ENCODE measurements at places on chromosomes 7 and 10.

GRCh38 chr10:101818872-101819633 lies 809 bp upstream of the OGA start:
- DNase-seq = no peak

DNA sequence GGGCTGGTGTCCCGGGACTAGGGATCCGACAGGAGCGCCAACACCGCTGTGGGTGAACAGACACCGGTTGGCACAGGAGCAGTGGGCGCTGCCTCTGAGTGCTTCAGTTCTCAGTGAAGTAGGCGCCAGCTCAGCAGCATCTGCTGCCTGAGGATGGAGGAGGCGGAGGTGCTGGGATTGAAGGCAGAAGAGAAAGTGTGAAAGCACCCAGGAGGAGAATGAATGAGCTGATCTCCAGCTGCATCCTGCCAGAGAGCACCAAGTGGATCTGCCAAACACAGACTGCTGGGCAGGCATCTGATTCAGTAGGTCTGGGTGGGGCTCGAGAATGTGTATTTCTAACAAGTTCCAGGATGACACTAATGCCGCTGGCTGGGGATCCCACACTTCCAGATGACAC lies 74.5 kb downstream of the LANCL2 start:
- DNase-seq = no peak

- no peak for DNase-seq
Measured at GRCh38 chr7:2869981-2870380, 25.9 kb upstream of the GNA12 start.

DNA sequence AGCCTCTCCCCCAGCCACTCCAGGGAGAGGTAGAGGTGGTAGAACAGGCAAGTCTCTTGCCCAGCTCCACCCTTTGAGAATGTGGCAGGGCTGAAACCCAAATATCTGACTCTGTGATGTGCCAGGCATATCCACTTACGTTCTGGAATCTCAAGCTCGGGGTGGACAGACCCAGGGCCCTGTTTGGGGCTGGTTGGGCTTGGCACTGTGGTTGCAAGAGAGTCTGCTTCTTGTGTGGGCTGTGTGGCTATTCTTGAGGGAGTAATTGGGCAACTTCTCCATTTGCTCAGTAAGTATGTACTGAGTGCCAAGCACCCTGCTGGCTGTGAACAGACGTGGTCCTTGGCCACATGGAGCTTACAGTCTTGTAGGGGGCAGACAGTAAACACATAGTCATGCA lies 4.7 kb downstream of the UBTD1 start:
- no peak for DNase-seq

- no peak for DNase-seq
Measured at GRCh38 chr7:93226310-93226709, at the start of gene HEPACAM2. Gene HEPACAM2 (minus strand): TSS chr7:93226469.

GRCh38 chr7:128030654-128031611 lies at the start of gene LRRC4:
Gene LRRC4 (minus strand): TSS chr7:128031437. CDS start chr7:128030640, 797 bp downstream.
- no peak for DNase-seq

DNA sequence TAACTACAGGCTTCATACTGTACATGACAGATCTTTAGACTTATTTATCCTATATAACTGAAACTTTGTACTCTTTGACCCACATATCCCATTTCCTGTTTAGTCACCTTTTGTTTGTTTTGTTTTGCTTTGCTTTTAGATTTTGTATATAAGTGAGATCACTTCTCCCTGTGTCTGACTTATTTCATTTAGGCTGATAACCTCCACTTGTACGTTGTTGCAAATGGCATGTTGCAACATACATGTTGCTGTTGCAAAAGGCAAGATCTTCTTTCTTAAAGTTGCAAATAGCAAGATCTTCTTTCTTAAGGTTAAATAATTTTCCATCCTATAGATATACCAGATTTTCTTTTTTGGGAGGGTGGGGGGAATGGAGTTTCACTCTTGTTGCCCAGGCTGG lies 341.5 kb downstream of the OTUD1 start:
- no peak for DNase-seq

GRCh38 chr10:50025627-50026026 lies 37.4 kb downstream of the AGAP6 start:
- no peak for DNase-seq

DNA sequence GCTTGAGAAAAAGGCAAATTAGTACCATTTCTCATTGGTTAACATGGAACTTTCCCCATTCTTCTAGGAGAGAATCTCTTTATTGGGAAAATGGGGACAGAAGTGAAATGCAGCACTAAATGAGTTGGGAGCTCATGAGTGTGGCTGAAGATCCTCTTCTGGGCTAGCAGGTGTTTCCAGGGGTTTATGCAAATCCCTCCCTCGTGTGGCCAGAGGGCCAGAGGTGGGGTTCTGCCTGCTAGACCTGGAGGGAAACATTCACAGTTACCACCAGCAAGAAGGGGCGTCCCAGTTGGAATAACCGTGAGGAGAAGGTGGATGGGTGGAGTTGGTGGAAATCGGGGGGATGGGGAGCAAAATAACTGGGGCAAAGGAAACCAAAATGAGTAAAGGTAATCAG lies 235.9 kb downstream of the KLF6 start:
- DNase-seq = no peak

- DNase-seq = no peak
Measured at GRCh38 chr7:51517187-51517586, 200.6 kb upstream of the COBL start.

DNA sequence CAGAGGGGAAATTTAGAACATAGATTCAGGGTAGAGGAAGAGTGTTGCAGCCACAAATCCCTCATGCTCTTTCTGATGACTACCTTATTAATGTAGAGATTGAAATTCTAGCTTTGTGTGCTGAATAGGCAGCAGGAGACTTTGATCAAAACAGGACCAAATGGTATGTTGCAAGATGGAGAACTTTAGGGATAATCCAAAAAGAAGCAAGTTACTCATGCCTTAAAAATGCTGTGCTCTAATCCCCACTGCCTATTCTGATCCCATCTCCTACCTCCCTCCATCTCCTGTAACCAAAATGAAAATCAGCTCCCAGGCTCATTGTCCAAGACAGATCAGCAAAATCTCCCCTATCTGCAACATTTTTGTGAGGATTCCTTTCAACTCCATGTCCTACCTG lies 31.3 kb downstream of the CH25H start:
- no peak for DNase-seq

DNA sequence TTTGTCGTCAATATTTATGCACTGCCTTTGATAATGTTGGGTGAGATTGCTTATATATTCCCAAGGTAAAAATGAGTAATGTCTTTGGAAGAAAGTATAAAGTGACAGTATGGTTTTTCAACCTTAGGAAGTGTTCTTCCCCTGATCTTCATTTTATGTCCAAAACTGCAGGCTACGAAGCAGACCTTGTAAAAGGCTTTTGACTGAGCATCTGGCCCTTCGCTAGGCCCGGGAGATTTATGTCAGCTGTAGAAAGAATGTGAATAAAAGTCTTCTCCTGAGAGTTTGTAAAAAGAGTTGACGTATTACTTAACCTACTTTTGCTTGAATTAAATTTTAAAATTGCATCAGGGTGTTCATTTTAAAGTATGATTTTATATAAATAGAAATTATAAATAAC lies 116.8 kb downstream of the CPED1 start:
- no peak for DNase-seq

DNA sequence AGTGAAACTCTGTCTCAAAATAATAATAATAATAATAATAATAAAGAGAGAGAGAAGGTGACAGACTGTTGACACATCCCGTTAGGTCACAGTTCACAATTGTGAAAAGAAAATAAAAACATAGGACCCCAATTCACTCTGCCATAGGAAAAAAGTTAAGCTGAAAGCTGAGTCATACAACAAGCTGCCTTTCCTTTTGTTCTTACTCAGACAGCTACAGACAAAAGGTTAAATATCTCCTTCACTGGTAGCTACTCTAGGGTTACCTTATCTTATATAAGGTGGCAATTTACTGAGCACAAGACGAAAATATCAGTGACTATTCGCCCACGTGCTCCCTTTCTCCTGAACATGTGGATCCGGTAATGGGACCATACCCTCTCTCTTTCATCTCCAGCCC lies 17.5 kb downstream of the TUBAL3 start:
- DNase-seq = no peak
